ENCODE measurements at places on chromosomes 5 and 9.

- DNase-seq: no peak
Measured at GRCh38 chr9:1939466-1939865, 75.7 kb upstream of the SMARCA2 start.

DNA sequence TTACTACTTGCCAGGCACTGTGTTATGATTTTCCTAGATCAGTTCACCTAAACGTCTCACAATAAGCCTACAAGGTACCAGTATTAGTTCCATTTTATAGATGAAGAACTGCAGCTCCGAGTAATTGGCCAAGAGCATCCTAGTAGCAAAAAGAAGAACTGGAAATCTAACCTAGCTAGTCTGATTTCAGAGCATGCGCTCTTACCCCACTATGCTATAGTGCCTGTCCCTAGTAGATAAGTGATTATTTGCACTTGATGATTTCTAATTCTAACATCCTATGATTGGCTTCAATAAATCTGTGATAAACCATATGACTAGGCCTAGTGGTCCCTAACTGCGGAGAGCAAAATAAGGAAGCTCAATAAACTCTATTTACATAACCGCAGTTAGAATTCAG, 7.1 kb upstream of the PLAC8L1 start:
- DNase-seq: no peak

DNA sequence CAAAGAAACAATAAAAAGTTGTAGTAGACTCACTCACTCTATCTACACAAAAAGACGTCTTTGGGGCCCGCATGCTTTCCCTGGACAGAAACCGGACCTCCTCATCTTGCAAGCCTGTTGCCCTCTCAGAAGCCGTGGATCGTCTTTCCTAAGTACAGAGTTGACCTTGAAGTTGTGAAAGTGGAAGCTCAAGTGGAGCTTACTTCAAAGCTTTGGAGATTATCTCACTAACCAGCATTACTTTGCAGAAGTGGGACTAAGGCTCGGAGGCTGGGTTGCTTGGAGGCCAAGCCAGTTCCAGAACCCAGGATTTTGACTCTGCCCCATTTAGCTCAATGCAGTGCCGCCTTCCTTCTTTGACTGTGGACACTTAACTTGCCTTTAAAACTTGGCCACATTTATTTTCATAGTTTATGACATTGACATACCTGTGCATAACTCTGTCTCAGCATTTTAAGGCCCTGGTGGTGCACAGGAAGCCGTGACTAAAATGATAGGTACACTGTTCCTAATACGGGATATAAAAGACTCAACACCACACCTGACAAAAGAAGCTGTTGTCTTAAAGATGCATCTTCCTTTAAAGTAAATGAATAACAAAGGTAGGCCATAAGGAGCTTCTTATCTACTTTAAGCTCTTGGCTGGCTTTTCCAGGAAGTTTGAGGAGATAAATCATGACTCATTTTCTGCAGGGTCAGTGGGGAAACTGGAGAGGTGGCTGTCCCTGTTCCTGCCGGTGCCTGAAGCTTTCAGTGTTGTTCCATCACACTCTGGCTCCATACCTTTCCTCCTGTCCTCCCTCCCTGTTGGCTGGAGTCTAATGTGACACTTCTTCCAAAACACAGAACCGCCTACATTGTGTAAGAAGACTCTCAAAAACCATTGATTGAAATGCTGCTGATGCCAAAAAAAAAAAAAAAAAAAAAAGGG, 10.7 kb downstream of the SLC25A25 start:
- no peak for DNase-seq

DNA sequence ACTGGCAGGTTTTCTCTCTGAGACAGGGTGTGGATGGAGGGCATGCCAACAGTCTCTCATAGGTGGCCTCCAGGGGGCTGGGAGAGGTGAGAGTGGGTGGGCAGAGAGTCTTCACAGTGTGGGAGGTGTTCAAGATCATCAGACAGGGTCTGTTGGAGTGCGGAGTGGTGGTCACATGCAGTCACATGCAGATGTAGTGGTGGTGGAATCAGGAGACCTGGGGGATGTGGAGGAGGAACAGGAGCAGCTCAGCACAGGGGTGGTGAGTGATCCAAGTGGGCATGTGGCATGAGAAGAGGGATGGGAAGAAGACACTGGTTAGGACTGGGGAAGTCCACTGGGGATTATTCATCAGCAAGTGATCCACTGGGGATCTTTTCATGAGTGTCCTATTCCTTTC, 5.8 kb downstream of the GM2A start:
- DNase-seq: no peak

- no peak for DNase-seq
Measured at GRCh38 chr9:120264528-120264927, 315.4 kb downstream of the CDK5RAP2 start.

GRCh38 chr9:71079451-71079850, 42.0 kb downstream of the TRPM3 start:
- no peak for DNase-seq

DNA sequence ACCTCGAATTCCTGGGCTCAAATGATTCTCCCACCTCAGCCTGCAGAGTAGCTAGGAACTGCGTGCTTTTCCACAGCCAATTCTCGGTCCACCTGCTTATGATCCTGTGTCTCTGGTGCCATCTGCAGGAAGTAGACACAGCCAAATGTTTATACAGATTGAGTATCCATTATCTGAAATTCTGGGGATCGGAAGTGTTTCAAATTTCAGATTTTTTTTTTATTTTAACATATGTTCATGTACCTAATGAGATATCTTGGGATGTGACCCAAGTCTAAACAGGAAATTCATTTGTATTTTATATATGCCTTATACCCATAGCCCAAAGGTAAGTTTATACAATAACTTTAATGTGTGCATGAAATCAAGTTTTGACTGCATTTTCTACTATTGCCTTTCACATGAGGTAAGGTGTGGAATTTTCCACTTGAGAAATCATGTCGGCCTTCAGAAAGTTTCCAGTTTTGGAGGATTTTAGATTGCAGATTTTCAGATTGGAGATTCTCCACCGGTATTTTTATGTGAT, 89.5 kb downstream of the ESM1 start:
- no peak for DNase-seq

- no peak for DNase-seq
Measured at GRCh38 chr9:76302947-76303550, 91.2 kb downstream of the RFK start.

DNA sequence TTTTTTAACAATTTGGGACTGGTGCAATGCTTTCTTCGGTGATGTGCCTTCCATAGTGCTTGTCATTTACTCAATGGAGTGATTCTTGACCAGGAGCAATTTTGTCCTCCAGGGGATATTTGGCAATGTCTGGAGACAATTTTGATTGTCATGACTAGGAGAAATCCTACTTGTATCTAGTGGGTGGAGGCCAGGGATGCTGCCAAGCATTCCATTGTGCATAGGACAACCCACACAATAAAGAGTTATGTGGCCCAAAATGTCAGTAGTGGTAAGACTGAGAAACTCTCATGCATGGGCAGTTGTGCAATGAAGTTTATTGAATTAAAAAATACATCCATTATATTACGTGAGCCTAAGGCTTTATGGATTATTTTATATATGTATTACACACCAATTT, 70.5 kb downstream of the FOCAD start:
- no peak for DNase-seq

- no peak for DNase-seq
Measured at GRCh38 chr5:148808864-148809642, 17.4 kb upstream of the ADRB2 start.

GRCh38 chr5:57692582-57693487, 210.2 kb upstream of the ACTBL2 start:
- DNase-seq: no peak

- DNase-seq: no peak
Measured at GRCh38 chr9:81146241-81146640, 543.1 kb downstream of the TLE1 start.

DNA sequence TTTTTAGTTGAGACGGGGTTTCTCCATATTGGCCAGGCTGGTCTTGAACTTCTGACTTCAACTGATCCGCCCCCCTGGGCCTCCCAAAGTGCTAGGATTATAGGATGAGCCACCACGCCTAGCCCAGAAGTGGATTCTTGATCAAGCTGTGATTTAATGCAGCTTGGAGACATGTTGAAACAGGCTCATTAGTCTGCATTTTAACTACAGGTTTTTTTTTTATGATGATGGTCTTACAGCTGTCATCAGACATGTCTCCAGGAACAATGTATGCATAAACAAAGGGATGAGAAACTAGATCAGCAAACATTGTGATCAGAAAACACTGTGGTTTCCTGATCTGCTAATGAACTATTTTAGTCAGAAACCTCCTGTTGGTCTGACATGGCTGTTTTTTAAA, 30.0 kb upstream of the PLPP1 start:
- DNase-seq: no peak

DNA sequence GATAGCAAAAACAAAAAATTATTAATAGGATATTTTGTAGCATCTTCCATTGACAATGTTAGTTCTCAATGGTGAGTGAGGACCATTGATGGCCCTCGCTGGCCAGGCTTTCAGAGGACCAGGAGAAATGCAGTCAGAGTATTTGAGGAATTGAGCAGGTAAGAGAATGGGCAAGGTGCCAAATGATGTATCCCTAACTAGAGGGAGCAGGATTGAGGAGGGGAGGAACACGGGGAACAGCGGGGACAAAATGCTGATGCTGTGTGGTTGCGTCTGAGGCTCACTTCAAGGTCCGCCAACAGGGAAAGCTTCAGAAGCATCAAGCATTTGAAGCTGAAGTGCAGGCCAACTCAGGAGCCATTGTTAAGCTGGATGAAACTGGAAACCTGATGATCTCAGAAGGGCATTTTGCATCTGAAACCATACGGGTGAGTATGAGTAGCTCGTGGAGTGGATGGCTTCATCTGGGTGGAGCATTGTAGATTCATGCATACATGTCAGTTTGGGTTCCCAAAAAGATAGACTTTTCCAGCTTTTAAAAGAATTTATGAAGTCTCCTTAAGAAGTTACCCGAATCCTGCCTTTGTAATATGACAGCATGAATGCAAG, 16.2 kb downstream of the SPTAN1 start:
- DNase-seq: no peak

DNA sequence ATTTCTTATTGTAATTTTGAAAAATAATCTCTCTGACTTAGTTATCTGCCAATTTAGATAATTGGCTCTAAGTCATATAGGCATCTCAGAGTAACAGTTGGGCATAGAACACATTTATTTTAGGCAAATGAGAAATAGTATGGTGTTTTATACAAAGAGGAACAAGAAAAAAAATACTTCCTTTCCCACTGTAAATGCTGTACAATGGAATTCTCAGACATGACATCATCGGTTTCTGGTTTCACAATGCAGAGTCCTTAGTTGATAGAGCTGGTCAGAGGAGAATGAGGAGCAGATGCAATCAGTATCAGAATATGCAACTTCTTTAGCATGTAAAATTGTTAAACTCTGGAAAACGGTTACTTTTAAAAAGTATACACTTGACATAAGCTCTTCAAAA, 49.4 kb downstream of the PLK2 start:
- no peak for DNase-seq

- no peak for DNase-seq
Measured at GRCh38 chr9:131594906-131595665, 49.8 kb downstream of the PRRT1B start.

GRCh38 chr5:16411235-16411634, 54.4 kb downstream of the ZNF622 start:
- no peak for DNase-seq

DNA sequence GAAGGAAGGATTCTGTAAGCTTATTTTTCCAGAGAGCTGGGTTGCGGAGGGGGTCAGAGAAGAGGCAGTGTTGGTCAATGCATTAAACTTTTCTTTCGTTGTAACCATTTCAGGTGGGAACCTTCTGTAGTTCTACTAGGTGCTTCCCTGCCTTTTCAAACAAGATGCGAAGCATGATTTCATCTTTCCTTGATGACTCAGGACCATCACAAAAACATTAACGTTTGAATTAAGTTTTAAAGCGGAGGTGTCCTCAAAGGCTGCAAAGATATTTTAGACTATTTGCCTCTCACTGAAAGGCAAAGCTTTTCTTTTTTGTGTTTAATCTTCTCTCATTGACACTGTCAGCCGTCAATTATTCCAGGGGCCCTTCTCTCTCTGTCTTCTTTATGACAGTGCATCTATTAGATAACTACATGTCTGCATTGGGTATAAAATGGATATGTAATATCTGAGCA, 26.3 kb upstream of the FAT2 start:
- no peak for DNase-seq

- no peak for DNase-seq
Measured at GRCh38 chr9:18490641-18491370, 16.9 kb downstream of the ADAMTSL1 start.

- no peak for DNase-seq
Measured at GRCh38 chr5:123125962-123126732, 37.1 kb downstream of the PRDM6 start.

DNA sequence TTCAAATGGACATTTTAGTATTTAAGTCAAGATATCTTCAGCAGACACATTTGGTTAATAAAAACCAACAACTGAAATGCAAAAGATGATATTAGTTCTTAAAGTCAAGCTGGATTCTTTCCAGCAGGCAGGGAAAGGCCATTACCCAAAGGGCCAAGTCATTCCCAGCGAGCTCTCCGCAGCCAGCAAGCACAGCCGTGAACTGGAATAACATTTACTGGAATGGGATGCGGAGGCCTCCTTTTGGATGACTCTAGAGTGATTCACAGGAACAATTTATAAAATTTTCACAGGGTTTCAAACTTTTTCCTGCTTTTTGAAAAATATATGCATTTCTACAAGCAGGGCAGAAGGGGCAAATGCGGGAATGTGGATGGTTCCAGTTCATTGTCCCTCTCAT, 76.6 kb upstream of the DAB2 start:
- no peak for DNase-seq

- no peak for DNase-seq
Measured at GRCh38 chr5:114360357-114360756, 1.5 kb upstream of the KCNN2 start.

DNA sequence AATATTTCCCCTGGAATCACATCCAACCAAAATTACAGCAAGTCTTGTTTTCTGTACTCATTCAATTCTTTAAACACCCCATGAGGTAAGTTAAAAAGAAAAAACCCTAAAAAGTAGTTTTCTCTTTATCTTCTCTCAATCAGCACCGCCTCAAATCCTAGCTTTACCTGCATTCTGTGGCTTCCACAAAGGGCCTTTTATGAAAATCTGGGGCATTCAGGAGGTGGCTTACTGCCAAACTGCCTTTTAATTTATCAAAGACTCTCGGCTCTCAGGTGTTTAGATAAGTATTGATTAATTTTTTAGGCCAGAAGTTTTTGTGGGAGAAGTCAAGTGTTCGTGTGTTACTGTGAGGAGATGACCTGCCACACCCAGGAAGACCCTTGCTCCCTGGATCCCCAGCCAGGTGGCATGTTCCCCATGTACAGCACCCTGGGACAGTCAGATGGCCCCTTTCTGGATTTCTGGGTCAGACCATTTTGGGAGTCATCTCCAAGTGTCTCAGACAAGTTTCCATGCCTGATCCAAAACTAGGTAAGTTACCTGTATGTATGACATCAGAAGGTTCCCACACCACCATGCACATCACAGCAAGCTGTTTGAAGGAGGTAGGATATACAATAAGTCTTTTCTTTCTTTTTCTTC, 6.2 kb upstream of the TMEM171 start:
- DNase-seq: no peak

DNA sequence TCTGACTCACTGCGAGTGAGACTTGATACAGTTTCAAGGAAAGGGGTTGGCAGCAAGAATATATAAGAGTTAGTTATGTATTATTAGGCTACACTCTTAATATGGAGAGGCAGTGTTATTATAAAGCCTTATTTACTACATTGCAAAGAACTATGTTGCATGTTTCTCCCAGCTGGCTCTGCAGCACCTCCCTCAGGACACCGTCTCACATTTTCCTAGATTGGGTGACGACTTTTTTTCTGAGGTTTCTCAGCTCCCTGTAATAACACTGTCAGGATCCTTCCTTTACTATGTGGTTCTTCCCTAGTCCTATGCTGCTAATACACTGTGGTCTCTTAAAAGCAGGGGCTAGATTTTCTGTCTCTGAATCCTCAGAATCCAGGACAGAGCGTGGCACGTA, 153.7 kb downstream of the INSYN2B start:
- no peak for DNase-seq
